ENCODE measurements at places on chromosomes 4 and X.

- DNase-seq = no peak
Observed at GRCh38 chr4:76569225-76569624, 134.2 kb downstream of the SHROOM3 start.

DNA sequence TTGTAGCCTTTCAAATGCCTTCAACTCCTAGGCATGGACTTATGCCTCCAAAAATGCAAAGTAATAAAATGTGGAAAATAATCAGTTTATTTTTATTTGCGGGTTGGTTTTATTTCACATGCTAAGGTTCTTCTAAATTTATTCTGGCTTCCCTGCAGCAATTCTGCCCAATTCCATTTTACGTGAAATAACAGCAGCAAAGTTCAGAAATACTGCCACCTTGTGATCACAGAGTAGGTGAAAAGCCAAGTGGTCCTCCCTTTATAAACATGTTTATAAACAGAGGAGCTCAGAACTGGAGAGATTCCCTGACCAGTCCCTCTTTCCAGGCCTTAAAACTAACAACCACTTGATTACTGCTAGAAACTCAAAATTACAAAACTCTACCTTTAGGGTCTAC lies 14.7 kb upstream of the DCHS2 start:
- DNase-seq = no peak

DNA sequence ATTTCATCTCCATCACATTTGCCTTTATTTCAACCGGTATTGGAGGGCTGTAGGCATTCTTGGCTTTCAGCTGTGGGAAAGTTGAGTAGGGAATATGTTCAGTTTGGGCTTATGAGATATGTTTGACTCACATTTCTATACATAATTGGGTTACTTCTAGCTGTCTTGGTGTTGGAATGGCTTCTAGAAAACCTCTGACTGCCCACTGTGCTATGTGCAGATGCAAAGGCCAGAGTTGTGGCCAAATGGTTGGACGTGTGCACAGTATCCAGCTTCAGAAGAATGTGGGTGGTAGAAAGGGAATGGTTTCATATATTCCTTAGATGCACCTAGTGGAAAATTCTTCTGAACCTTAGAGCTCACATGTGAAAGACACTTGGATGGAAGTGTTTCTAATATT lies 92.6 kb upstream of the H2AZ1 start:
- no peak for DNase-seq

DNA sequence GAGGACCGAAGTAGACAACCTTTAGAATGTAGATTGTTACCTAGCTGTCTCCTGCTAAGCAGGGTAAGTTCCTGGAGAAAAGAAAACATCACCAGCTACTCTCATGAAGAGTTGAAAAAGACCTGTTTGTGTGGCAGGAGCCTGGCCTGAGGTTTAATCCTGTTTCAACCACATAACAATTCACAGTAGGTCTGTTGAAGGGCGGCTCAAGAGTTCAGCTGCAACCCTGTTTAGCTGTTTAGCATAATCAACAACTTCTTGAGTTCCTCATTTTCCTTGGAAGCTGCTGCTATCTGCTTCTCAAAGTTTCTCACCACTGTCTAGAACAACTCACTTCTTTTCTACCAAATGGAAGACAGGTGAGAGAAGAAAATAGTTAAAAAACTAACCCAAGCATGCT lies 170.4 kb upstream of the TET2 start:
- no peak for DNase-seq

DNA sequence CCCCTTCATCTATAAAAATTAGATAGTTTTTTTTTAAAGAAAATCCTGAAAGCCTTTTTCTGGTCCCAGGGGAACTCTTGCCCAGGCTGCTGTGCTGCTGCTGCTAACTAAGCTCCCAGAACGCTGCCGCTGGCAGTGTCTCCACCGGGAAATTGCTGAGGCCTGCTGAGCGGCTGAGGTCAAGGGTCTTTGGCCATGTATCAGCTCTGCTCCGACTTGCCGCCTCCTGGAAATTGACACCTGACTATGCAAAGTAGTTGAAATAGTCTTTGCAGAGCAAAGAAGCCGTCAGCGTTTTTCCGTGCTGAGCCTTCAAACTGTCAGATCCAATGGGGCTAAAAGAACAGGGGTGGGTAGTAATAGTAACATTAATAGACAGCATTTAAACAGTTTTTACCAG lies 839 bp downstream of the QDPR start:
- no peak for DNase-seq

GRCh38 chr4:99800332-99801004 lies 16.2 kb upstream of the DAPP1 start:
- no peak for DNase-seq

DNA sequence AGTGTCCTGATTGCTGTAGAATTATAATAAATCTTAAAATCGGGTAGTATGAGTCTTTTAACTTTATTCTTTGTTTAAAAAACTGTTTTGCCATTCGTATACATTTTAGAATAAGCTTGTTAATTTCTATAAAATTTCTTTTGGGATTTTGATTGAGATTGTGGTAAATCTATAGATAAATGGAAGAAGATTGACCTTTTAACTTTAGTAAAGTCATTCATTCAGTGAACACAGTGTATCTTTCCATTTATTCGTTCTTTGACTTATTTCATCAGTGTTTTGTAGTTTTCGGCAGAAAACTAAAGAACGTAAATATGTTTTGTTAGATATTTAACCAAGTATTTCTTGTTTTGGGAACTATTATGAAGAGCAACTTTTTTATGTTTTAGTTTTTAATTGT lies 38.9 kb downstream of the DRD5 start:
- no peak for DNase-seq

DNA sequence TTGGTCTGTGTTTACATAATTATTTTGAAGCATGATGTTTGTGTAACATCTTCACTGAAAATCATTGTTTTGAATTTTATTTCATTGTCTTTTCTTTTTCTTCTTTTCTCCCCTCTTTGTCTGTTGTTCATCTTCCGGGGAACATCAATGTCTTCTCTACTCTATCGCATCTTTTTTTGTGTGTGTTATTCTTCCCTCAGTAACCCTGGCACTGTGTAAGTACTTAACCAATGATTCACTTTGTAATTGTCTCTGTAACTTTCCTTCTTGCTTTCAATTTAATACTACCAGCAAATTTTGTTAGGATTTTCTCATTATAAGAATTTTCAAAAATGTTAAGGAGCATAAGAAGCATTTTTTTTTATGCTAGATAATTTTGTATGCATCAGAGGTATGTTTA lies 130.8 kb downstream of the PDLIM5 start:
- DNase-seq = no peak

DNA sequence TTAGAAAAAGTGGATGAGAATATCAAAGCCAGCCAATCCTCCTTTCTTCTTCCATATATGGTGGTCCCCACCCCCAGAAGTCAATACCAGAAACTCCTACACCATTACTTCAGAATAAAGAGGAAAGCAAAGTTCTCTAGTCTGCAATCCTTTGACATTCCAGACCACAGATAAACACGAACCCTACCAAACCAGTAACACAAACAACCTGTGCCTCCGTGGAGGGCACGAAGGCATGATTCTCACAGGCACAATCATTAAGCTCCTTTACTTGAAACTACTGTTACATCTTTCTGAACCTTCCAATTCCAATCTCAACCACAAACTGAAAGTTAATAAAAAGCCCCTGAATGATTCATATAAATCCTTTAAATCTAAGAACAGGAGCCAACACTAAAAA lies 16.3 kb downstream of the MAML3 start:
- no peak for DNase-seq

DNA sequence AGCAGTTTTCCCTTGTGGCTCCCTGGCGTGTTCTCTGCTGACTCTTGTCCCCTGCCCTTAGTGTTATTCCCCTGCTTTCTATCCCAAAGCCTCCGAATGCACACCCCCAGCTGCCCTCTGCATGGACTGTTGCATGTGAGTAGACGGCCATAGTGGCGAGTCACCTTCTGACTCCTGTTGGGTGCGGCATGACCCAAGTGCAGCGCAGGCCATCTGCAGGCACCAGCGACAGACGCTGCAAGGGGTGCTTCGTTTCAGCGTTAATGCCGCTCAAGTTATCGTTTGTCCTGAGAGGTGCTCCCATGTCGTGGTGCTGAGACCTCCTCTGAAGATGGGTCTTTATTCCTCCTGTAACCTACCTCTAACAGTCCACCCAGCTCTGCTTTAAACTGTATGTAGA lies 57.7 kb downstream of the NOP14 start:
- DNase-seq = no peak

GRCh38 chrX:121903961-121904360 lies 856.6 kb downstream of the GLUD2 start:
- DNase-seq = no peak

DNA sequence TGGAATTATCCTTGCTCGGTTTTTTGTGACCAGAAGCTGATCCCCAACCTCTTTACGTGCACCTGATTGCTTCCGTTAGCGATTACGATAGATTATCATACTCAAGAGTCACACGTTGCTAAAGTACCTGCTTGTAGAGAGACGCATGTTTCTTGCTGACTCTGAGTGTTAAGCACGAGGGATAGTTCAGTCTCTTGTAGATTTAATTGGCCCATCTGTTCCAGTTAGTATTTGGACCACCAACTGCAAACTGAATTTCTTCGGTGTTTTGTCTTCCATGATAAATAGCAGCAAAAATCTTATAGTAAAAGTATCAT lies 516 bp upstream of the COX18 start:
- DNase-seq = no peak

DNA sequence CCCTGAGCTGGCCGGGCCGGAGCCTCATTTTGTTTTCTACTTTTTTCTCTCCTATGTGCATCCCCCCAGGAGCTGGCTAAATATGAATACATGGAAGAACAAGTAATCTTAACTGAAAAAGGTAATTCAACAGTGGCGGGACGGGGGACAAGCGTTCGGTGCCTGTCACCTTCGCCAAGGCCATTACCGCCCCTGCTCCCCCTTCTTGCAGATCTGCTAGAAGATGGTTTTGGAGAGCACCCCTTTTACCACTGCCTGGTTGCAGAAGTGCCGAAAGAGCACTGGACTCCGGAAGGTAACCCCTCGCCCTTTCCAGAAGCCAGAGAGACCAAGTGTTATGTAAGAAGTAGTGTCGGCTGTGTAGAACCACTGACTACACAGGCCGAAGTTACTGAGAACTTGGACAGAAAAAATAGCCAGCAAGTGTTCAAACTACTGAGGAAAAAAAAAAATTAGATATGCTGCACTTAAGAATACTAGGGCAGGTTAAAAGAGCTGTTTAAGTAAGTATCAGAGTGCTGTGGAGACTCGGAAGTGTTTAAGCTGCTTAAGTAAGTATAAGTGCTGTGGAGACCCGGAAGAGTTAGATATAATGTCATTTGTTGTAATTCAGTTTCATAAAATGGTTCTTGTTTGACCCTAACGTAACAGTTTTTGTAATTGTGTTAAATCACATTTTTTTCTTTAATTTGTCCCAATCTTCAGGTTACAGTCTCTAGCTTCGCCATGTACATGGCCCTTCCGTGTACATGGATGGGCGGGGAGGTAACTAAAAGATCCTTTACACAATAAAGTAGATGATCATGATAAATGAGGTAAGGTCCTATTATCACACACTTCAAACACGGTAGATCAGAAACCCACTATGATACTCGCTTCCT lies 856 bp downstream of the SAT1 start:
- no peak for DNase-seq

GRCh38 chr4:33090910-33091309 lies 2370.7 kb downstream of the PCDH7 start:
- no peak for DNase-seq

DNA sequence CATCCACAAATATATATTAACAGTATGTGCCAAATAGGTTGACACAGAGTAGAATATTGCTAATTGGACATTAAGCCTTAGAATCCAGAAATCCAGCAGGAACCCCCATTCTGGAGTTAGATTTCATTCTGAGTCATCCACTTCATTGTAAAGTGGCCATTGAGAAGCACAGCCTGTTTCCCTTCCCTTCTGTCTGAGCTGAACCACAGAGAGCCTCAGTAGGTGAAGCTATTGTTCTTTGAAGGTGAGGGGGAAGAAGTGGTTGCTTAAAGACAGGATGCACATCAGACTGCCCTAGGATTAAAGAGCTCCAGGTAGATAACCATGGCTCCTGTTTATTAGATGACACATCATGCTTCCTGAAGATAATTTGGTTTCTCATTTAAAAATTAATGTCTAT lies 30.6 kb upstream of the MCF2 start:
- no peak for DNase-seq

DNA sequence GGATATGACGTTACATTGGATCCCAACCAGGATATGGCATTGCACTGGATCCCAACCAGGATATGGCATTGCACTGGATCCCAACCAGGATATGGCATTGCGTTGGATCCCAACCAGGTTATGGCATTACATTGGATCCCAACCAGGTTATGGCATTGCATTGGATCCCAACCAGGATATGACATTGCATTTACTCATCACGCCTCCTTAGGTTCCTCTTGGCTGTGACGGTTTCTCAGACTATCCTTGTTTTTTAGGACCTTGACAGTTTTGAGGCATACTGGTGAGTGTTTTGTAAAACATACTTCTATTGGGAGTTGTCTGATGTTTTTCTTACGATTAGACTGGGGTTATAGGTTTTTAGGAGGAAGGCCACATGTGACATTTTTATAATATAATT lies 5.4 kb upstream of the ACSL1 start:
- DNase-seq = no peak

- DNase-seq = no peak
Observed at GRCh38 chr4:61401771-61402170, 201.6 kb downstream of the ADGRL3 start.

DNA sequence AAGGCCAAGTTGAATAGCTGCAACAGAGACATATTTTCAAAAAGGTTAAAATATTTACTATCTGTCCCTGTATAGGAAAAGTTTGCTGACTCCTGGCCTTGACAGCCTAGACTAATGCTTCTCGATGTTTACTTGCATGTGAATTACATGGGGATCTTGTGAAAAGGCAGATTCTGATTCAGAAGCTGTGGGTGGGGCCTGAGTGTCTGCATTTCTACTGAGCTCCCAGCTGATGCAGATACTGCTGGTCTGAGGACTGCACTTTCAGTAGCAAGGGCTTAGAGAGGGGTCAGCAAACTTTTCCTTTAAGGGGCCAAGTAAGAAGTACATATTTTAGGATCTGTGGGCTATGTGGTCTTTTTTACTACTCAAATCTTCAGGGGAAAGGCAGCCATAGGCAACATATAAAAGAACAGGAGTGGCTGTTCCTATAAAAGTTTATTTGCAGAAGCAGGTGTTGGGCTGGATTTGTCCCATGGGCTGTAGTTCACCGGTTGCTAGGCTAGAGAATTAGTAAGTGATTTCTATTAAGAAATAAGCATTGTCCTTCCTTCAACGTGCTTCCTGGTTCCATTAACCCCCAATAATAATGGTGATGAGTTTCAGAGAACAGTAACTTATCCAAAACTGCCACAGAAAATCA lies 97.2 kb upstream of the PDE5A start:
- DNase-seq = no peak
